Tibial artery (tissue), 4 donors: ENCODE measurements at places on chromosomes 2 and 18.

- peak; percentile 71 for DNase-seq
Observed at GRCh38 chr2:120735746-120736170, at the start of gene GLI2. GLI2 (plus strand) TSS chr2:120735868; CDS start chr2:120797321, 61,453 bp downstream.

- no peak for DNase-seq
Observed at GRCh38 chr2:62348700-62349099, 152.8 kb downstream of the B3GNT2 start.

DNA sequence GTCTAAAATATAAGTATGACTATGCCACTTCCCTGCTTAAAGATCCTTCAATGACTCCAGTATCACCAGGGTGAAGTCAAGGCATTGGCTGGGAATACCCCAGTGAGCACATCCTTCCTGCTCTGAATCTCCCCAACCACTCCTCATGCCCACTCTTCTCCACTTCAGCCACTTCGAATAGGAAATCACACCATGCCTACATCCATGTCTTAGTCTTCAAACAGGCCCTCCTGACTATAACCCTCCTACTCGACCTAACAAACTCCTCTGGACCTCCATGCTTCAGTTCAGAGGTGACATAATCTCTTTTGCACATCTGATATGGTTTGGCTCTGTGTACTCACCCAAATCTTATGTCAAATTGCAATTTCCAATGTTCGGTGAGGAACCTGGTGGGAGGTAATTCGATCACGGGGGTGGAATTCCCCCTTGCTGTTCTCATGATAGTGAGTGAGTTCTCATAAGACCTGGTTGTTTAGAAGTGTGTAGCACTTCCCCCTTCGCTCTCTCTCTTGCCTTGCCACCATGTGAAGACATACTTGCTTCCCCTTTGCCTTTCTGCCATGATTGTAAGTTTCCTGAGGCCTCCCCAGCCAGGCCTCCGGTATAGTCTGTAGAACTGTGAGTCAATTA is 87.8 kb upstream of the TFCP2L1 start:
- DNase-seq: no peak

DNA sequence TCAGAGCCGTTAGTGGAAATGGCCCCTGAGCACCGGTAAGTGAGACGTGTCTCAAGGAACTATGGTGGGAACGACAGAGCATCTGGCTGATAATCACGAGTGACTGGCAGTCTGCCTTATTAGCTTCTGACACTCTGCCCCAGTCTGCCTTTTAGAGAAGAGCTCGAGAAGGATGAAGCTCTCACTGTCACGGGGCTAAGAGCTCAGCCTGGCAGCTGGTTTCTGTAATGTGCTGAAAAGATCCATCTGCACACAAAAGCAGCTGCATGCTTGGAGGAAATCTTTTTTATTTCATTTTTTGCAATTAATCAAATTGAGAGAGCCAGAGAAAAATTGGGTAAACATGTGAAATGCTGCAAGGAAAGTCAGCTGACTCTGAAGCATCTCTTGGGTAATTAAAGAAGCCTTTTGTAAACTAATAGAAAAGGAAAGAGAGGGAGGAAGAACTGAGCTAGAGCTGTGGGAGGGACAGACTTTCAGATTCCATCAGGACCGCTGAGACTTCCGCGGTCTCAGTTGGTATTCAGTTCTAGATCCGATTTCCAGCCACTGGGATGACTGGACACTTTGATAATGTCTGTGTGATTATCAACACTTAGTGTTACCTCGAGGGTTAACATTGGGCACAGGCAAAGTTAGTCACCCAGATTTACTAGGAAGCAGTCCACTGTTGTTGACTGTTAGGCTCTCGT is 24.4 kb downstream of the MBP start:
- peak; percentile 82 for DNase-seq

DNA sequence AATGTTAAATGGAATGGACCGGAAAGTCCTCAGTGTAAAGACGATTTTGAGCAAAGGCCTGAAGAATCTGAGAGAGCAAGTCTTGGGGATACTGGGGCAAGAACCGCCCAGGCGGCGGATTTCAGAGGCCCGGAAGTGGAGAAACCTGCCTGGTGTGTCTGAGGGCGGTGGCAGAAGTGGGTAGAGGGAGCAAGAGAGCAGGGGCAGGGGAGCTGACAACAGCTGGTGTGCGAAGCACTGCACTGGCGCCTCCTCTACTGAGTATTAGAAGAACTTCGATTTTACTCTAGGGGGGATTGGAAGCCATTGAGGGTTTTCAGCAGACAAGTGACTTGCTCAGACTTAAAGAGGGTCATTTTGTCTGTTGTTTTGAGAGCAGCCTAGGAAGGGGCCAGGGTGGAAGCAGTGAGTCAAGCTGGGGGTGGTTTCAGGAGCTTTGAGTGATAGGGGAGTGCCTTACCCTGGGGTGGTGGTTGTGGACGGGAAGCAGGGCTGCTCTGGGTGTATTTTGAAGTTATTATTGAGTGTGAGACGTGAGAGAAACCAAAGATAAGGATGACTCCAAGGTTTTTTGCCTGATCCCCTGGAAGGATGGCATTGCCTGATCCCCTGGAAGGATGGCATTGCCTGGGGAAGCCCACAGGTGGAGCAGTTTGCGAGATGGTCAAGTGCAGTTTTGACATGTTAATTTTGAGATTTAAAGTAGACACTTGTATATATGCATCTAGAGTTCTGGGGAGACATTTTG is 52.5 kb downstream of the ZNF236 start:
- no peak for DNase-seq

- DNase-seq: no peak
Observed at GRCh38 chr2:187504312-187504921, 49.8 kb downstream of the TFPI start.

GRCh38 chr2:61582165-61582564 is 44.0 kb upstream of the XPO1 start:
- DNase-seq: no peak

GRCh38 chr18:57649556-57650500 is 28.2 kb upstream of the NARS1 start:
- no peak for DNase-seq

DNA sequence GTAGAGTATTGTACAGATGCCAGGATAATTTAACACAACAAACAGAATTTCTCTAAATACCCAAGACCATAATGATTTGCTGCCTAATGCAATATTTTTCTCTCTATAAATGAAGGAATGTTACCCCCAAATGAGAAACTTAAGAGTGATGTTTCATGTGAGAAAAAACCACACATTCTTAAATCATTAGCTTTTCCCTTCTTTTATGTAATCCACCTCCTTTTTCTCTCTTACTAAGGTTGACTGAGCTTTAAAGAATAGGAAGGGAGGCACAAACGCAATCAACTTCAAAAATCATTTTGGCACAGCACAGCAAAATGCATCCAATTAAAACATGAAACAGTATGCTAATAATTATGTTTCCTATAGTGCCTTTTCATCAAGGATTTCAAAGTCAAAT is 698.1 kb upstream of the CDH2 start:
- no peak for DNase-seq

DNA sequence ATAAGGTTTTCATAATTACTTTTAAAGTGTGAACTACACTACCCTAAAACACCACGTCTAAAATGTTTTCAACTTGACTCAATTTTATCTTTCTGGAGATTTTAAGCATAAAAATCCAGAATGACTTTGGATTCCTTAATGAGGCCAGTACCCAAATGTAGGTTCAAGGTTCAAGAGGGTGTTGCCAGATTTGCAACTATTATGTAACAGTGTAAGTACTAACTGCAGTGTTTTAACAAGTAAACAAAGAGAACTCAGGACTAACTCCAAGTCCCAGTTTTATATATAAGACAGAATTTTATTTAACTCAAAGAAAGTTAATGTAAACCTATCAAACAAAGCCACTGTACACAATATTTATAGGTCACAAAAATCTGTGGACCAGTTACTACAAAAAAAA is 5.7 kb downstream of the HIBCH start:
- DNase-seq: no peak

DNA sequence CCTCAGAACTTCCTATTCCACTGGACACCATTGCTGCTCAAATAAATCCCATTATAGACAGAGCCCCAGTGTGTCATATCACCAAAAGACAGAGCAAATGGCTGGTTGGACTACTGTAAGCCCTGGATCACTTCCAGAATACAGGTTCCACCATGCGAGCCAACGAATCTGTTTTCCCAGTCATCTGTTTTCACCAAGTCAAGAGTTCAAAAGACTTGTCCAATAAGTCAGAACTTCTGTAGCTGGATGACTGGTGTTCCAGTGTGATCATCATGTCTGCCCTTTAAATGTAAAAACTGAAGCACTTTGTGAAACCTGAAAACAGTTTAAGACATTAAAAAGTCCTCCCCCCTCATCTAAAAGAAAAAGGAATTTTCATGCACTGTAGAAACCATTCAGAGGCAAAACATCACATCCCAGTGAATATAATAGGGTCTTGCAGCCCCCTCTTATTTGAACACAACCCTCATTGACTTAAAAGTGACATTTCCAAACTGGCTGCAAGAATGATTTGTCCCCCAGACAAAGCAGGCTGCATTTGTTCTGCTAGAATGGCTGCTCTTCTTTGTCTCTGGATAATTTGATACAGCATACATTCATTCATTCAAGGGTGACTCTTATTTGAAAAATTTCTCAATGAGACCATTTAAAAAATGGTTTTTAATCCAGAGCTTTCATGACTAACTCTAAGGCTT is 64.6 kb upstream of the TANC1 start:
- no peak for DNase-seq

GRCh38 chr2:200193331-200193730 is 113.2 kb upstream of the SPATS2L start:
- DNase-seq: no peak

DNA sequence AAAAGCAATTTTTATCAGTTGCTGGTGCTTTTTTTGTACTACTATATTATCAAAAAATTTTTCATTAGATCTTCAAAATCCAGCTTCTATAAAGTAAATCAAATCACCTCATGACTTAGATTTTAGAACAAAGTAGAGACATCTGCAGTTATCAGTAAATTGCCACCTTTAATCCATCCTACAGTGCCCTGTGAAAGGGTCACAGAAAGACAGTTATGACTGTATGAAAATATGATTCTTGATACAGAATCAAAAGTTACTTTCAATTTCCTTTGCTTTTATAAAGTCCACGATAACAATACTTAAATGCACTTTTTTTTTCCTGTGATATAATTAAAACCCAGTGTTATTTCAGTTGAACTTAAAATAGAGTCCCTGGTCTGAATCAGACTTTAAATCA is 61.4 kb downstream of the PRPF40A start:
- DNase-seq: no peak

DNA sequence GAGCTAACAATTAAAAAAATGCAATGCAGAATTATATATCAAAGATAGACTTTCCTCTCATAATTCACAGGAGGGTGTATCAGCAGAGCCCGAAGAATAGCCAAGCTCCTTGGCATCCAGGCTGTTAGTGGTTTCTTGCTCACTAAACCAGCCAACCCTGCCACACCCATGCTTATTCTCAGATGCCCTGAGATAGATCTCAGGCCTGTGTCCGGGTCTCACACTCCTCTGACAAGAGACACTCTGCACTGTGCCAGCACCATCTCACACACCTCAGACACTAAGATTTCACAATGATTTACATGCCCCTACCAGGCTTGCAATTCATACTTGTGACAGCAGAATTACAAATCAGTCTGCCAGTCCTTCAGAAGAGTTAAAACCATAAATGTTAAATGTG is 64.5 kb downstream of the OSBPL1A start:
- DNase-seq: no peak

DNA sequence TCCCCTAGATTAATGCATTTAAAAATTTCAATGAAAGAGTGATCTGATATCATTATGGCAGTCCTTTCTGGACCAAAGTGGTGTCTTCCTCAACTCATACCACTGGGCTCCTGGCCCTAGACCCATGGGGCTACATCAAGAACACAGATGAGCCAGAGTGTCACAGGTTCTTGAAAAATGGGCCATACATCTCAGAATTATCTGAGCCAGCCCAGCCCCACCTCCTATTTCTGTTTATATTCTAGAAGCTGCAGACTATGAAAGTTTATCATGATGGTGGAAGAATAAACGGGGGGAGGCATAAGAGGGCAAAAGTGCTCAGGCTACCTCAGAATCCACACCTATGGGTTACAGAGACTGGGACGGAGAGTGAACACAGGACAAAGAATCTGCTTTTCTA is 120.6 kb upstream of the TACR1 start:
- DNase-seq: no peak

- DNase-seq: no peak
Observed at GRCh38 chr2:118492335-118492734, 355.1 kb downstream of the EN1 start.

GRCh38 chr2:237359894-237360780 is 53.8 kb downstream of the COL6A3 start:
- DNase-seq: no peak

DNA sequence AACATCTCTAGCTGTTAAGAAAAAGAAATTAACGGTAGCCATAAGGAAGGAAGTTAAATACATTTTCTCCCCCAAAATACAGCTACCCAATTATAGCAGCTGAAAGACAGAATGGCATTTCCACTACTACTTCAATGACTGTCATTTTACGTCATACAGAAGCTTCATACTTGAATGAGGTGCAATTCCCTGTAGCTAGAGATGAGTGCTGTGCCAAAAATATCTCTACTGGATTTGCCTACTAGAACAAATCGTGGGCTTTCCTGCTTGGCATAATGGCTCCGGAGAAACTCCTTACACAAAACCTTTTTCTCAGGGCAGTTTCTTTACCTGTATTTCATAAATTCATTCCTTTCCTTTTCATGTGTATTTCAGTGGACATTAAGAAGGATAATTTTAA is 36.3 kb upstream of the NRXN1 start:
- DNase-seq: no peak

GRCh38 chr2:113182471-113183260 is 8.9 kb downstream of the PSD4 start:
- DNase-seq: no peak

DNA sequence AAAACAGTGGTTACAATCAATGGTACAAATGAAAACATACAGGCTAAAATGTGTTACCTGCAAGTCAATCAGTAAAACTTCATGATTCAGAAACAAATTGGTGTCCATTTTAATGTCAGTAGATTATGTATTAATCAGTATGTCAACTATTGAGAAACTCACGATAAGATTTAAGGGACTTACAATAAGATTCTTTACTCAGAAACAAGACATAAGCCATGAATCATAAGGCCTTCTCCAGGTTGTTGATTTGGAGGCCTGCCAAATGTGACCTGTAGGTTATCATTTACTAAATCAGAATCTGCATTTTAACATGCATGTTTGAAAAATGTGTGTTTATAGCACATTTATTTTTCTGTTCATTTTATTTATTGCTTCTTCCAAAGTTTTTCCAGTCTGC is 623.1 kb downstream of the CCDC85A start:
- DNase-seq: no peak

DNA sequence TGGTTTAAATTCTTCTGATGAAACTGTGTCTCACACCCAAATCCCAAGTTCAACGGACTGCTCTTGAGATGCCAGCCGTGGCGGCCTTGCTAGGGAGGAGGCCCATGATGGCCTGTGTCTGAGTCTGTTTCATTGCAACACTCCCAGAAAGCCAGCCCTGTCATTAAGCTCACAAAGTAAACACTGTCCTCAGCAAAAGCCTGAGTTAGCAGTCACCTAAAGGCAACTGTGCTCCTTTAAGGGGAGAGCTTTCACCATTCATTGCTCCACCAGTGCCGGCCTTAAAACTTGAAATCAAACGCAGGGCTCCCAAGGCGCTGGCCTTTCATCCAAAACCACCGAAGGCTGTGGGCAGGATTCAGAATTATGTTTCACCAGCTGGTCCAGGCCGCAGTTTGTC is 42.5 kb upstream of the PPP1CB start:
- no peak for DNase-seq
